ENCODE measurements at places on chromosomes 11 and 22.
A peak's percentile ranks its signal among the peaks of the same experiment; 100 is the strongest.

- DNase-seq: no peak
Observed at GRCh38 chr22:29458551-29458950, 20.2 kb downstream of the RFPL1 start.

- DNase-seq: peak; percentile 53
Observed at GRCh38 chr22:38751422-38752346, 4.1 kb downstream of the SUN2 start.

DNA sequence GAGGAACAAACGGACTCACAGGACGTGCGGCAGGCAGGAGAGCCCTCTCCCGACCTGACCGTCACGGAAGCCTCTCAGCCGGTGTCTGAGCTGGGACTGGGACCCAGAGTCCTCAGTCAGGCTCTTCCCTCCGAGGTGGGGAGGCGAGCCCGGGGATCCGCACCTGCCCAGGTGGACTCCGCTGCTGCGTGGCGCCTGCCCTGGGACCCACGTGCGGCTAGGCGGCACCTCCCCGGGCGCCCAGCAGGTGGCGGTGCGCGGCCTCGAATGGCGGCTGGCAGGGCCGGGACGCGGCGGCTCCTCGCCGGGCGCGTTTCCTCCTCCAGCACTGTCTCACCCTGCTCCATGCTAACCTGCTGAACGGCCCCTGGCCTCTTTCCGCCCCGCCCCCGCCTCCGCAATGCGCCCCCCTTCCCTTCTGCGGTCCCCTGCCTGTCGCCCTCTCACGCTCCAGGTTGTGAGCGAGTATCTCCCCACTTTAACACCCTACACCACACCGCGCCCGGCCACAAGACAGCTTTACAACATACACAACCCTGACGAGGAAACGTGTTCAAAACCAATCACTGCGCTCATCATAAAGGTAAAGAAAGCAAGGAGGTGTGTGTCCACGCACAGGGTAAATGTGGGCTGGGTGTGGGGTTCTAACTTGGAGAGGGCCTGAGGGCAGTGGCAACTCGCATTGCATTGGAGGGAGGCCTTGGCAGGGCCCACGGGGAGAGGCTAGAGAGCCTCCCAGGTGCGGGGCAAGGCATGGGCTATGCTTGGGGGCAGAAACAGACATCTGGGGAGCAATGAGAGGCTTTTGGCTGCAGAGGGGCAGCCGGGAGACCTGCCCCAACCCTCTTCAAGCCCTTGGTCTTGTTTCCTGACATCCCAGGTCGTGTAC lies 25.9 kb upstream of the ATXN10 start:
- peak; percentile 57 for DNase-seq

DNA sequence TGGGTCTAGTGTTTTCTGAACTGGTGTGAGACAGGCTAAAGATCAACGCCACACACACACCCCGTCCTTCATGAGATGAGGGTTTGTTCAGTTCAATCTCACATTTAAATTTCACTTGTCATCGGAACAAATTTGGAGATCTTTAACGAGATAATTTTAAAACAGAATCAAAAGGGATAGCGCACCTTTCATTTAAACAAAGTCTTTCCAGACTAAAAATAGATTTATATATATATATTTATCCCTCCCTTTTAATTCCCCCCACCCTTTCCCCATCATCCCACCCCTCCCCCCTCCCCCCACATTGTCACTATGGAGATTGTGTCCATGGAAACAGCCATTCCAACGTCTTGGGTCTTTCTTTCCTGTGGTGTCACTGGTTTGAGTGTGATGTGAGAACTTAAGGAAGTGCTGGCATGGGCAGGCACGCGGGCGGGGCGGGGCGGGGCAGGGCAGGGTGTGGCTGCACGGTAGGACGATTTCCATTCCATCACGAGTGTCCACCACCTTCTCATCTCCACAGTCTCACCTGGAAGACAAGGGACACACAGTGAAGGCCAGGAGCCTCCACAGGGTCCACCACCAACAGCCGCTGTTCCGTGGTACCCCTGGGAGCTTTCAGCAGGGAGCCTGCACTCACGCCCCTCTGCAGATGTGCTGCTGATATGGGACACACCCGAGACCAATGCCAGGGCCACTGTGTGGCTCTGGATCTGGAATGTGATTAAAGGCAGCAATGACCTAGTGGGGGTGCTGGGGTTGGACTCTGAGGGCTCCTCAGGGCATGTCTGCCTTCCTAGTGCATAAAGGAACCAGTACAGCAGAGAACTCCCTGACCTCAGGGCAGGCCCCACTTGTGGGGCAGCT lies 30.5 kb upstream of the CYP2D6 start:
- DNase-seq: no peak

DNA sequence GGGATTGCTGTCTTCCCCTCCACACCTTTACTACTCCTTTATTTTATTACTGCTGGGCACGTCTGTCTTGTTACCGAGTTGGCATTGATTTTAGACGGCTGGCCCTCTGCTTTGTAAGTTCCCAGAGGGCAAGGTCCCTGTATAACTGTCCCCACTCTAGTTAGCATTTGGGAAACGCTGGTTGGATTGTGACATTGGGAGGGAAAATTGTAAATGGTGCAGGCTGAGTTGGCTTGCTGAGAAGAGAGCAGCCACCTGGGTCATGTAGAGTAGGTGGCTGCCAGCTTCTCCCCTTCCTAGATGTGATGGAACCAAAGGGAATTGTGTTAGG lies 1.7 kb downstream of the TAB1 start:
- no peak for DNase-seq

GRCh38 chr11:27557226-27557625 lies 50.7 kb upstream of the LIN7C start:
- DNase-seq: no peak

- no peak for DNase-seq
Observed at GRCh38 chr11:43994196-43994595, 51.8 kb downstream of the C11orf96 start.

GRCh38 chr11:34826384-34826726 lies 89.8 kb downstream of the APIP start:
- no peak for DNase-seq

DNA sequence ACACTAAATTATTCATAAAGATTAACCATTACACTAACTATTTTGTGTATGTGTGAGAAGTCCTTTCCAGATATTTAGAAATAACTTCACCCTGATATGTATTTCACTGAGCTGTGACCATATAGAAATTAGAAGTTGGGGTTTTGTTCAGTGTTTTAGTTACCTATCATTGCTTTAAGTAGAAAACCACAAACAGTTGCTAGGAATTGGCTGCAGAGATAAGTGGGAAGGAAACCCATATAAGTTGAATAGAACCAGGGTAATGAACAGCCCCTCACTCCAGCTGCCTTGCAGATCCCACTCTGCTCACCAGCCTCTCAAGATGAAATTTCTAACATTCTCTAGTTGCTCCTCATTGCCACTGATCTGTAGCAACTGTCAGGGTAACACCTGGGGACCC lies 10.3 kb downstream of the SRSF8 start:
- DNase-seq: no peak

GRCh38 chr11:26264266-26264665 lies 67.7 kb upstream of the ANO3 start:
- no peak for DNase-seq

DNA sequence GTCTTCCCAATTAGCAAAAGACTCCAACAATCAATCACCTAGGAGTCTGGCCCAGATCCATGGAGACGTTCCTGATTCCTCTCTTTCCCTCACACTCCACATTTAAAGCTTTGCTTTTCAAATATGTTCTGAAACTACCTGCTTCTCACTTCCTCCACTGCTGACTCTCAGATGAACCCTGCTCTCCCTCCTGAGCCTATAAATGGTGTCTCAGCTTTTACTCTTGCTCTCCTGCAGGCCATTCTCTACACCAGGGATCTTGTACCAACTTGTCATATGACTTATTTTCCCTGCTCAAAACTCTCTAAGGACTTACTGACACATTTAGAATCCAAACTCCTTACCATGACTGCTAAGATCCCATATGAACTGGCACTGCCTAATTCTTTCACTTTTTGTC lies 138.4 kb upstream of the DDI1 start:
- no peak for DNase-seq

DNA sequence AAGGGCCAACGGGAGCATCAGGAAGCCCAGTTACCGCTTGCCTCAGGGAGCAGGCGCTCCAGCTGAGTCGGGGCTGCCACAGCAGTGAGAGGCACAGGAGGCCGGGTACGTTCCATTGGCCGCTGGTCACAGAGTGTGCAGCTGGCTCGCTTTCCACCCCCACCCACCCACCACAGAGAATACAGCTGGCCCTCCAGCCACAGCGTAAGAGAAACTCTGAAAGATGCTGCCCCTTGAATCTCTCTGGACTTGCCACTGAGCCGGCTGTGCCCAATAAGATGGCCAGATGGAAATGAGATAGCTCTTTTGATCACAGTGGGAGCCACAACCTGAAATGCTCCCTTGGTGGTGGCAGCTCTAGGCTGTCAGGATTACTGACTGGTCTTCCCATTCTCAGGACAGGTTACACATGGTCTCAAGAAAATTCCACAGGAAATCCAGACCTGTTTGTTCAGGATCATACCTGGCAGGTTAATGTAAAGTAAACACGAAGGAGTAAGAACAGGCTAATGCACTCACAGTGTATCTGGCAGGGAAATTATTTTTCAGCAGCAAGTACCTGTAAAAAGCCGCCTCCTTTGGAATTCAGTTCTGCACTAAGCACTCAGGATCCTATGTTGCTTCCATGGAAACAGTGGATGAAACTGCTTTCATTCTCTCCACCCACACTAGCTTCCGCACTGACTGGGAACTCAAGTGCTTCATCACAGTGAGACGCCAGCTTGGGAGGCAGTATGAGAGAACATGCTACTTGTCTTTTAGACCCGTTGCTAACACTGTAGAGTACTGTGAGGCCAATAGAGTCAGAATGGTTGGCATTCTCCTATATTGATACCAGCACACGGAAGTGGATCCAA lies 16.5 kb downstream of the SIAE start:
- DNase-seq: no peak

- no peak for DNase-seq
Observed at GRCh38 chr11:6660712-6661111, 5.1 kb upstream of the DCHS1 start.

DNA sequence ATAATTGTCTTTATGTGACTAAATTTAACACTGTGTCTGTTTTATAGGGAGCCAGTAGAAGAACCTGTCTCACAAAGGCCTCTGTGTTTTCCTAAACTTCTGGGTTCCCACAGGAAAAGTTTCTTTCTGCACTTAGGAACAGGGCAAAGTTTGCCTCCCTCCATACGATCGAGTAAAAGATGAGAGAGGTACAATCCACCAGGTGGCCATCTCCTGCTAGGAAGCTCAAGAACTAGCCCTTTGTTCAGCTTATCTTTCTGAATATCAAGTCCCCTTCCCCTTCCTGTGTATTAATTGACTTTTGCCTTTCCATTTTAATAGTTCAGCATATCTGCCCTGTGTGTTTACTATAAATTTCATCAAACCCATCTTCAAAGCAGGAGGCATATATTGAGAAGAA lies 18.0 kb downstream of the CSNK2A3 start:
- DNase-seq: no peak

GRCh38 chr11:18608376-18608775 lies 8.8 kb downstream of the MISFA start:
- DNase-seq: no peak

DNA sequence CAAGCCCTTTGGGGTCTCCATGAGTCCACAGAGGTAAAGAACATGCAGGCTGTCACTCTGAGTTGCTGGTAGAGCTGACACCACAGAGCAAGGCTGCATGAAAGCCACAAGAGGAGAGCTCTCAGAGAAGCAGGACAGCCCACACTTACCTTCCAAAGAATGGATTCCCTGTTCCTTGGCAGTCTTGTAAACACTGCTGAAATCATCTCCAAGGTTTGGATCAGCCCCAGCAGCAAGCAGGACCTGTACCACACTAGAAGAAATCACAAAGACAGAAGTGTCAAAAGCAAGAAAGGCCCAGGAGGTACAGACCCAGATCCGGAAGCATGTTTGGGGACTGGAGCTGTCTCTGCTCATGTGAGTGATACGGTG lies 54.2 kb downstream of the CLPB start:
- no peak for DNase-seq

GRCh38 chr11:62401811-62402210 lies 17.0 kb upstream of the SCGB1A1 start:
- DNase-seq: no peak

GRCh38 chr11:726278-727220 lies 20.5 kb downstream of the EPS8L2 start:
- DNase-seq: peak; percentile 31

- no peak for DNase-seq
Observed at GRCh38 chr22:37371491-37371890, 55.8 kb downstream of the ELFN2 start.

GRCh38 chr11:134152696-134153095 lies 71.1 kb downstream of the NCAPD3 start:
- no peak for DNase-seq

DNA sequence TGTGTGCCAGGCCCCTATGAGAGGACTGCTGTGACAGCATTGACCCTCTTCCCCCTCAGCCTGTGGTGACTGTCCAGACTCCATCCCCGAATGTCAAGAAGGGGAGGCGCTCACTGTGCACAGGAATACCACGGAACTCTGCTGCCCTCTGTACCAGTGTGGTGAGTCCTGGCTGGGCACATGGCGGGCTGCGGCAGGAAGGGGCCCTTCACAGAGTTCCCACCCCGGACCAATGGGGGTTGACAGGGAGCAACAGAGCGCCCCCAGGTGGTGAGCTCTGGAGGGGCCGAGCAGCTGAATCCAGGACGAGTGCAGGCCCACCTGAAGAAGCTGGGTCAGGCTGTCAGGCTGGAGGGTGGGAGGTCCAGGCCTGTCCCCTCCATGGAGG lies 83.8 kb upstream of the MYOD1 start:
- no peak for DNase-seq

GRCh38 chr11:97361812-97362378 lies 972.1 kb downstream of the JRKL start:
- no peak for DNase-seq

- DNase-seq: no peak
Observed at GRCh38 chr11:134988495-134988894, 576.5 kb upstream of the B3GAT1 start.

DNA sequence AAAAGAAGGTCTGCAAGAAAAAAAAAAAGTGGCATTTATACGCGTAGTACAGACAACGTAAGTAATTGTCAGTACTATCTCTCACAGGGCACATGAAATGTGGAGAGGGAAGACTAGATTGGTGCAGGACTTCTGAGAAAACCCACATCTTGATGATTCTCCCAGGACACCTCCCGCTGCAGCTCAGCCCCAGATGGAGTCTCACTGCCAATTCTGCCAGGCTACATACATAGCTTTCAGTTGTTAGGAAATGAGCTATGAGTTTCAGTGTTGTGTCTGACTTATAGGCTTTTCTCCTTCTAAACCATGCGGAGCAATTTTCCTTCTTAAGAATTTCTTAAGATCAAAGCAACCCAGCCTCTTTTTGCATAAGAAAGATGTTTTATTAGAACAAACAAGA lies 9.6 kb downstream of the OR5A2 start:
- no peak for DNase-seq

DNA sequence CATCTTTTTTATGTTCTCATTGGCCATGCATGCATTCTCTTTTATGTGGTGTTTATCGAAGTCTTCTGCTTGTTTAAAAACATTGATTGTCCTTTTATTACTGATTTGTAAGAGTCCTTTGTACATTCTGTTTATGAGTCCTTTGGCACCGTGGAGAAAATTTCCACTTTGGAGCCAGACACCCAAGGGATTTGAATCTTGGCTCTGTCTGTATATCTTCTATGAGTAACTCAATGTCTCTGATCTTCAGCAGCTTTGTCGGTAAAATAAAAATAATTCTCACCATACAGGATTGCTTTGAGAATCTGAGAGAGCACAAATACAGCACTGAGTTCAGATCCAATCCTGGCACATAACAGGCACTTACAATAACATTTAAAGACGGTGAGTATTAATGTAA lies 12.8 kb upstream of the SORL1 start:
- no peak for DNase-seq

- DNase-seq: no peak
Observed at GRCh38 chr11:131591051-131591461, 220.6 kb downstream of the NTM start.

- DNase-seq: no peak
Observed at GRCh38 chr11:19594326-19594725, 118.3 kb upstream of the NAV2 start.

All from stimulated activated CD8-positive, alpha-beta memory T cell treated with anti-CD3 and anti-CD28 coated beads, Interleukin-2, amount 100 ng/mL, for 1 hour (primary cell).